ENCODE measurements at places on chromosomes 7 and 10.

- DNase-seq, result no peak
Measured at GRCh38 chr7:131074585-131074984, 253.1 kb upstream of the MKLN1 start.

- DNase-seq, result no peak
Measured at GRCh38 chr10:49518566-49518965, 20.4 kb downstream of the ERCC6 start.

DNA sequence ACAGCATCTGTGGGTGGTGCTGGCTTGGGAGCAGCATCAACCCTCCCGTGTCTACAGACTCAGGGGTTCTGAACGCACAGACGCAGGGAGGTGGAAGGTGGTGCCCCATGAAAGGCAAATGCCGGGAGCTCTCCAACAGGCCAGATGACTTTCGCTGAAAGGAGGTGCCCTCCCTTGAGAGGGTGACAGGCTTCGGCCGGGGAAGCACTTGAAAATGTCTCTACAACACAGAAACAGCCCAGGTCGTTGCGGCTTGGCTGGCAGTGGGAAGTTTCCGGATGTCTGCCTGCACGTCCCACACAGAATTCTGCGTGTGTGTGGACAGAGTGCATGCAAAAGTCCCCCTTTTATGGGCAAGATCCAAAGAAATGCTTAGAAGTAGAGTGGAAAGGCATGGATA is 239.6 kb downstream of the SKAP2 start:
- no peak for DNase-seq

DNA sequence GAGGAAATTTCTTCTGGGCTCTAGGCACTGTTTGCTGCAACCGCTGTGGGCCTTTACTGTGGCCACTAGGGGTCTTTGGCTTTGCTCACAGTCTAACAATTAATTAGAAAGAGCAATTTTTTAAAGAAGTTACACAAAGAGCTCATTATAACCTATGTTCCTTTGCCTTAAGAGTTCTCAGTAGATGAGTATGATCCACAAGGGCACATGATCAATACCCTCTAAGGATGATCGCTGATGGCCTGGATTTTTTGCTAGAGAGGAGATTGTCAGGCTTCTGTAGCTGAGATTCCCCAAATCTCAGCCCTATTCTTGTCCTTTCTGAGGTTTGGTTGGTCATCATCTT is 80.8 kb upstream of the RHOBTB1 start:
- no peak for DNase-seq

GRCh38 chr7:112360681-112361080 is 89.6 kb upstream of the IFRD1 start:
- DNase-seq, result no peak

DNA sequence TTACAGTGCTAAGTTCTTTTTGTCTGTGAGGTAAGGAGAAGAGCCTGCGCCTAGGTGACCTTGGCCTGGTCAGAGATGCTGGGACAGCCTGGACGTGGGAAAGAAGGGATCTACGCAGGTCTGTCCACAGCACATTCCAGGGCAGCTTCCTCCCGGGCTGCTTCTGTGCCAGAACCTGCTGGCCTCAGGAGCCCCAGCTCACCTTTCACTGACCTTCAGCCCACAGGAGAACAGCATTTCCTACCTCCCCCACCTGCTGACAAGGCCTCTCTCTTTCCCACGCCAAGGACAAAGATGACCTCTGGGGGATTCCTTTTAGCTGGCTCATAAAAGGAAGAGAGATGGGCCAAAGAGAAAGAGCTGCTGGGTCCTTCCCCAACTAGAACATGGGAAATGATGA is 260.6 kb downstream of the KCNMA1 start:
- DNase-seq, result no peak

DNA sequence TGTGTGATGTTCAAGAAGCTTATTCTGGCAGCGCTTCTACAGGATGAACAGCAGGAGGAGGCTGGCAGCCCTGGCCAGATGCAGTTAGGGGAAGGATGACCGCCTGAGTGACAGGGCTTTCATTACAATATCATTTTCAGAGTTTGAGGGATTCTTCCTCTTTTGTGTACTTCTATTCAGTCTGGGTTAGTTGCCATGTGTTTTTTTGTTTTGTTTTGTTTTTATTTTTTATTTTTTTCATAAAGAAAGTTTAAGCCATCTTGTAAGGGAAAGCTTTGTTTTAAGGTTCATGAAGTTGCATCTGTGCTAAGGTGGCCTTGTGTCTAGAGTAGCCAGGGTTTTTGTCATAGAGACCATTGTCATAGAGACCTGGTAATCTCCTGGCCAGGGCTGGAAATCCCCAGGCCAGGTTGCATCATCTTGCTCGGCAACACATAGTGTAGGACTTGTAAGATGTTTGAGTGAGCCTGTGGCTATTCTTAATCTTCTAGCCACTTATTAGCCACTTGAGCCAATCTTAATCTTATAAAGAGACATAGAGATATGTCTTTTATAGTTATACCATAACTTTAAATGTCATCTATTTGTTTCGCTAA is 230.5 kb upstream of the TMEM229A start:
- no peak for DNase-seq

- no peak for DNase-seq
Measured at GRCh38 chr10:31374146-31374696, 55.2 kb downstream of the ZEB1 start.

DNA sequence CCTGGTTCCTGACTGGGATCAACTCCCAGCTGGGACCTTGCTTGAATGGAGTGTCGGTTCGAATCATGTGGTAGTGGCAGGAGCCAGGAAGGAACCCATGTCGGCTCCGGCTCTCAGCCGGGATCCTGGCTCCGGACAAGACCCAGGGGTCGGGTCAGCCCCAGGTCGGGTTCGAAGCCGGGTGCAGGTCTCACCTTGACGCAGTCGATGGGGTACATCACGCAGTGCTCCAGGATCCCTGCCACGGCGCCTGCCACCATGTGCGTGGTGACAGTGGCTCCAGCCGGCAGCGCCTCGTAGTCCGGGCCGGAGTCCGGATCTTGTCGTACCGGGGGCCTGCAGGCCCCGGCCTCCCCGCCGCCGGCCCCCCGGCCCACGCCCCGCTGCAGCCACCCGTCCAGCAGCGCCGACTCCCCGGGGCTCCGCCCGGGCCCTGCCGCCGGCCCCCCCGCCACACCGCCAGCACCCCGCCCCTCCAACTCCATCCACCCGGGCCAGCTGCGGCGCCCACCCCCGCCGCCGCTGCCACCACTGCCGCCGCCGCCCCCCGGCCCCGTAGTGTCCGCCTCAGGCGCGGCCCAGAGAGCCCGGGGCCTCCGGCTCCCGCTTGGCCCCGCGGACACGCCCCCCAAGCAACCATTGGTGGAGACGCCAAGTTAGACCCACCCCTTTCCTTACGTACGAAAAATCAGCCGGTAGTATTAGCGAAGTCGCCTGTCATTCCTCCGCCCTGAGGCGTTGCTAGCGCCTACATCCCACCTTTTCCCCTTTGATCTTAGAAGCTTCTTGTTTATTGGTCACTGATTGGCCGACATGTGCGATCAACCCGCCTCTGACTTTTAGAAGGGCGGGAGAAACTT is at the start of gene SLC25A28:
SLC25A28 (minus strand) TSS at position 589 of the 860 bp plus-strand sequence; CDS start at position 485, 104 bp downstream.
- DNase-seq, result peak; percentile 100

GRCh38 chr7:4065190-4065589 is 616.9 kb upstream of the FOXK1 start:
- no peak for DNase-seq

GRCh38 chr10:48414778-48415177 is 108.3 kb downstream of the MAPK8 start:
- peak; percentile 23 for DNase-seq

DNA sequence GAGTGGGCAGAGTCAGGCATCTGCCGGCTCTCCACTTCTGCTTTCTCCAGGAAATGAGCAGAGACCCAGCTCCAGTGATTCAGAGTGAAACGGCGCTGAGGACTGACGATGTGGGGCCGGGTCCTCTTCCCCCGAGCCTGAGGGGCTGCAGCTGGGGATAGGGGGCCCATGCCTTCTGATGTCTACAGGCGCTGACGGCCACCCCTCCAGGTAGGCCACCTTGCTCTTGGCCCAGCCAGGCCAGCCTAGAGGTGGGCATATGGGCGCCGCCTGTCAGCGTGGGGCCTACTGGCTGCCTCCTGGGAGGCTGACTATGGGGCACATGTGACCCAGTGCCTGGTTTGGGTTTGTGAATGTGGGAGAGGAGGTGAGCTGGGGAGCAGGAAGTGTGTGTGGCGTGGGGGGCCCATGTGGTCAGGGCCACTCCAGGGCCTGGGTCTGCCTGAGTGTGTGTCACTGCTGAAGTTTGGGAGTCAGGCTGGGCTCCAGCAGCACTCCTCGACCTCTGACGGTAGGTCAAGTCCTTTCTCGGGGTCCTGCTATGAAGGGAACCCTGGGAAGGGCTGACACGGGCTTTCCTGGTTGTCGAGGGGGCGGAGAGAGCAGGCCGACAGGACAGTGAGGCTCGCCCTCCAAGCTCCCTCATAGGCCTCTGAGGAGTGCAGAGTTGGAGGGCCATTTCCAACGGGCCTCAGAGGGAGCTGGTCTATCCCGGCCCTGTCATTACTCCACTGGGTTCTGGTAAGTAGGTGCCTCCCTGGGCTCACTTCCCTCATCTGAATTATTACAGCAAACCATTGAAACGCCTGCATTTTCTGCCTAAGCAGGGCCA is at the start of gene WDFY4:
WDFY4 (plus strand) TSS at position 82 of the 832 bp plus-strand sequence. CDS start 24,860 bp downstream, outside the sequence.
- no peak for DNase-seq

DNA sequence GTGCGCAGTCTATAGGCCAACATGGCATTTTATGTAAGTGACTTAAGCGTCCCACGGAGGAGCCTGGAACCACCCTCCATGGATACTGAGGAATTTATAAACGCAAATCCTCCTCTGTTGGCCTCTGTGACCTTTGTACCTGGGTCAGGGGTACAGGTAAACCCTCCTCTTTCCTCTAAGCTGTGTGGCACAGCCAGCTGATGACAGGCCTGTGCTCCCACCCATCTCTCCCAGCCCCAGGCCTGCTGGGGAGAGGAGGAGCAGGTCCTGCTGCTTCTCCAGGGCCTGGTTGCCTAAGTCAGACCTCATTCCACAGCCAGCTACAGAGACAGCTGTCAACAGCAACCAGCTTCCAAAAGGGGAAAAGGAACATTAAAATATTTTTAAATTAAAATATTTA is 5.0 kb downstream of the AVPI1 start:
- no peak for DNase-seq

- DNase-seq, result no peak
Measured at GRCh38 chr7:130146693-130147405, 58.4 kb downstream of the TMEM209 start.

Measured in AG09309 (cell line).